ENCODE measurements at places on chromosomes 5 and 9.

DNA sequence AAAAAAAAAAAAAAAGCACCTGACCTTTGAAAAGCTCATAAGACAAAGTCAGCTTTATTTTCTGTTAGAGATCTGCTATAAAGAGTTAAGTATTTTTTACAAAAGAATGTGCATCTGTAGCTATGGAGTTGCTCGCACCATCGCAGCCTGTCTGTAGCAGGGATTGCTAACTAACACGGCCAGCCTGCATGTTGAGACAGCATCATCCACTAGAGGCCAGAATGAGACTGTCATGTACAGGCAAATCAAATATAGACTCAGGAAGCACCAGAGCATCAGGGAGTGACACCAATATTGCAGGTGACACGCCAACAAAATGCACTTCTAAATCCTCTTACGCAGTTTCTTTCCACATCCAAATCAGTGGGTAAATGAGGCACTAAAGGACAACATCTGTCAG lies 136.3 kb upstream of the RASEF start:
- no peak for DNase-seq

- no peak for DNase-seq
Measured at GRCh38 chr5:158422653-158423515, 563.9 kb upstream of the CLINT1 start.

DNA sequence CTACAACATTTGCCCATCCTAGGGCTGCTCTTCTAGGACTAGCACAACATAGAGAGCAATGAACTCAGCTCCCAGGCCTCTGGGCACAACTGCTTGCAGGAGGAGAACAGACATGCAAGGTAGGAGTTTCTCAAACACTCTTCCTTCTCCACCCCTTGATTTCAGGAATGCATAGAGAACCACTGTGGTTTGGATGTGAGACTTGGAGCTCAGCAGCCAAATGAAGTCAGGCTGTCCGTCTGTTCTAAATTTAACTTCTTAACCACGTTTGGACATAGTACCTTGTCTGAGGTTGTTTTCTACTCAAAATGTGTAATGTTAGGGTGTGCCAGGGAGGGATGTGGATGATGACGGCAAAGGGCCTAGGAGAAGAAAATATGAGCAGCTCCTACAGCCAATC lies 515.1 kb upstream of the TNC start:
- DNase-seq, result no peak

GRCh38 chr9:36091026-36091953 lies 45.2 kb upstream of the GLIPR2 start:
- no peak for DNase-seq

DNA sequence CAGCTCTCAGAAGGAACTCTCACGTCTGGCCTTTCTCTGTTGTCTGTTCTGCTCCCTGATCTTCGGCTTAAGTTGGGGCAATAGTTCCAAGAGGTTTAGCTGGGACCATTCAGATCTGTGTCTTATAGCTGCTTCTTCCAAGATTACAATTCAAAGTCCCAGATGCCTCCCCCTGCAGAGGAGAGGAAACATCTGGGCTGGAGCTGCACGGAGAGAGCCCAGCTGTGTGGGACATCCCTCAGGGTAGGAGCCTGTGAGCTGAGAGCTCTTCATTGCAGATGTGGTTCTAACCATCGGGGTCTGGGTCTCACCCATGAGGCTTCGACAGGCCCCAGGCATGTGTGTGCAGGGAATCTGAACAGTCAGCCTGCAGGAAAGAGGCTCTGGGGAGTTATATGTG lies 9.0 kb upstream of the PHF19 start:
- no peak for DNase-seq

GRCh38 chr9:112112519-112112918 lies 62.6 kb downstream of the SUSD1 start:
- DNase-seq, result no peak

GRCh38 chr5:108818613-108819272 lies 71.0 kb downstream of the FER start:
- no peak for DNase-seq

GRCh38 chr9:4854265-4854590 lies 61.5 kb downstream of the RCL1 start:
- DNase-seq, result no peak

DNA sequence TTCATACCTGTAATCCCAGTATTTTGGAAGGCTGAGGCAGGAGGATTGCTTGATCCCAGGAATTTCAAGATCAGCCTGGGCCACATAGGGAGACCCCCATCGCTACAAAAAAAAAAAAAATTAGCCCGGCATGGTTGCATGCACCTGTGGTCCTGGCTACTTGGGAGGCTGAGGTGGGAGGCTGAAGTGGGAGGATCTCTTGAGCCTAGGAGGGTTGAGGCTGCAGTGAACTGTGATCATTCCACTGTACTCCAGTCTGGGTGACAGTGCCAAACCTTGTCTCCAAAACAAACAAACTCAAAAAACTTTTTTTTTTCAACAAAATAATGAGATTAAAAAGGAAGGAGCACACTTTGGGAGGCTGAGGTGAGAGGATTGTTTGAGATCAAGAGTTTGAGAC lies 14.2 kb downstream of the KIAA1958 start:
- no peak for DNase-seq

DNA sequence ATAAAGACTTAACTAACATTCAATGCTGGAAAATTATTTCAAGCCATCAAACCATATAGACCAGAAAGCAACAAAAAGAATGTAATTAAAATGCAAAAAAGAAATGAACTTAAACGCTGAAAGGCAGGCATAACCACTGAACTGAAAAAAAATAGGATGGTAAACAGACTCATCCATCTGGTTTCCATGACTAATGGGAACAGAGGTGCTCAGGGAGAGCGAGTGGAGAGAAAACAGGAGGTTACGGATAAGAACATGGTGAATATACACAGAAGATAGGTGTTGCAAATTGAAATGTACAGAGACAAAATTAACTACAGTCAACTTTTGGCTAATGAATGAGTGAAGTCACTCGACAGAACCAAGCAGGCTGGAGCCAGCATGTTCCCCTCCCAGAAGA lies 43.5 kb upstream of the RNF38 start:
- no peak for DNase-seq

DNA sequence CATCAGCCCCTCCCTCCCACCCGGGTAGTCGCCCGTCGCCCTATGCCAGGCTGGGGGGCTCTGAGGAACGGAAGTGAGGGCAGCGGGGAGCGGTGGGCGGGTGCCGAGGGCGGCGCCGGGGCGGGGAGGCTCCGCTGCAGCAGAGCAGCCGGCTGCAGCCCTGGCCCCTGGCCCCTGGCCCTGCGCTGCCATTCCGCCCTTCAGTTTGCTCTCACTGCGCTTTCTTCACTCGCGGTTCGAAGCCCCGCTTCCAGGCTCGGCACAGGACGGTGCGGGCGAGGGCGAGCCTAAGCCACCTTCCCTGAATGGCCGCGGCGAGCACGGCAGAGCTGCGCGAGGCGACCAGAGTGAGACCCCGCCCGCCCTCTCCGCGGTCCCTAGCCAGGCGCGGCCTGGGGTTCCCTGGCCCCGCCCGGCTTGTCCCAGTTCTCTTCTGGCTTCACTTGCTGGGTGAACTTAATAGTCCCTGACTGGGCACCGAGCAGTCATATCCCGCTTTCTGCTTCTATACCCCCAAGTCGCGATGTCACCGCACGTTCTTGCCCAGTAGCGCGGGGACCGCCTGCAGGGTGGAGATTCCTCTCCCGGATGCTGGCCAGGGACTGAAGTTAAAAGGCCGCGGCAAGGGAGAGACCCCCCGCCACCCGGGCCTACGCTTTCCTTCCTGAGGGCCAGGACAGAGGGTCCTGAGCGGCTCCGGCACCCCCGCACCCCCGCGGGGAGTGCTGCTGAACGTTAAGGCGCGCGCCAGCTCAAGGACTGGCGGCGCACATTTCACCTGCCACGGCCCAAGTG lies 623 bp upstream of the TRIM36 start:
- no peak for DNase-seq

DNA sequence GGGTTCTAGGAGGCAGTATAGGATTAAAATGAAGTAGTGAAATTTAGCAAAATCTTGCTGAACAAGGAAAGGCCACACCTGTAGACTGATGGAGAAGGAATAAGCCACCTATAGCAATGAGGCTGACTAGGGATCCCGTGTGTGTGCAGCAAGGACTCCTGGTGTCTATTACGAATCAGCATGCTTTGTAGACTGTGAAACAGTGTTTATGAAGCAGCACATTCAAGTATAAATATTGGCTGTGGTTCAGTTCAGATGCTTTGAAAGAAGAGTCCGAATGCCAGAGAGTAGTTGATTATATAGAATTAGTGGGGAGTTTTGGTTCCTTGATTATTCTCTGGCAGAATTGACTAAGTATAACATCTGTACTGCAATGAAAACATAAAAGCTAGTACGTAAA lies 41.8 kb downstream of the CAST start:
- DNase-seq, result no peak

DNA sequence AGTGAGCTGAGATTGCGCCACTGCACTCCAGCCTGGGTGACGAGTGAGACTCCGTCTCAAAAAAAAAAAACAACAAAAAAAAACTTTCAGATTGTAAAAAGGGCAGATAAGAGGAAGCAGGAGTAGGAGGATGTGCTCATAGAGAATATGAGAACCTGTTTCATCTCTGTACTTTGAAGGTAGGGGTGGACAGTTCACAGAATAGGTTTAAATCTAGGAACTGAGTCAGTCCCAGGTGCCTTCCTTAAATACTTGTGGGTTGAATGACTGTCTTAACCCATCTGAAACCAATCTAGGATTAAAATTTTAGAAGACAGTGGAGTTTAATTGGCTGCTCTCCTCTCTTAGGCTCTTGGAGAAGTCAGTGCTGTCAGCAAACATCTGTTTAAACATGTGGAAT lies 12.4 kb downstream of the POLK start:
- DNase-seq, result no peak

DNA sequence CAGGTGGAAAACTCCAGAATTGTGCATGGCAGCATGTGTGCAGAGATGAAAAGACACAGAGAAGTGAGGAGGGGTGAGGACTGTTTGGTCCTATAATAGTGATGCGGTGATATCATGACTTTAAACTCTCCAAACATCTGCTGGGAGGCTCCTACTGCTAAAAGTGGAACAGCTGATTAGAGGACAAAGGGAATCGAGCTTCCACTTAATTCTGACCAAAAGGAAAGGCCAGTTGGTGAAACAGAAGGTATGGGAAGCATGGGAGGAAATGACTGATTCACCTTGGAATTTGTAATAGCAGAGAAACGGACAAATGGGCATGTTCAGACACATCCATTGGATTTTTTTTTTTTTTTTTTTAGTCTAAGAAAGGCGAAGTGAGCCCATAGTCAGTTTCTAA lies 67.5 kb upstream of the MAMDC2 start:
- no peak for DNase-seq

DNA sequence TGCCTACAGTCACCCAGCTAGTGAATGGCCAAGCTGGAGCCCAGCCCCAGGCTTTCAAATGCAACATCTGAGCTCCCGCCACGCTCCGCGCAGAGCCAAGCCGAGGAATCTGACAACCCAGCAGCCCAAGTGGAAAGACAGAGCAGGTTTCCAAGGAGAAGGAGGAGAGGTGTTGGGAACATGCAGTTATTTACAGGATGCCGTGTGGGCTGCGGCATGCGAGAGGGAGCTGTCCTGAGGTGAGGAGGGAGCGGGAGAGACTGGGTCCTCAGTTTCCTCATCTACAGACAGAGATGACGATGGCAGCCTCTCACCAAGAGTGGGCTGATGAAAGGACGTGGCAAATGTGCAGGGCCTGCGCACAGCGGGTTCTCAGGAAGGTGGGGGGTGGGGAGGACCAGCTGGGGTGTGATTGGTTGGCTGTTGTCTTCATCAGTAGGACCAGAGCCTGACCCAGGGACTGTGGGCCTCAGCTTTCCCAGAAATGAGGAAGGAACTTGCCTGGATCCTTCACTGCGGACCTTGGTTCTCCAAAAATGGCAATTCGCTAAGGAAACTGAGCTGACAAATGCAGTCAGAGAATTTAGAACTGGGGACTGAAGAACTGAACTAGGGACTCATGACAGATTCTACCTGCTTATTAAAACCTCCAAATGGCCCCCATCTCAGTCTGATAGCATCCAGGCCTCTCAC lies 14.8 kb upstream of the CPLX2 start:
- DNase-seq, result no peak

DNA sequence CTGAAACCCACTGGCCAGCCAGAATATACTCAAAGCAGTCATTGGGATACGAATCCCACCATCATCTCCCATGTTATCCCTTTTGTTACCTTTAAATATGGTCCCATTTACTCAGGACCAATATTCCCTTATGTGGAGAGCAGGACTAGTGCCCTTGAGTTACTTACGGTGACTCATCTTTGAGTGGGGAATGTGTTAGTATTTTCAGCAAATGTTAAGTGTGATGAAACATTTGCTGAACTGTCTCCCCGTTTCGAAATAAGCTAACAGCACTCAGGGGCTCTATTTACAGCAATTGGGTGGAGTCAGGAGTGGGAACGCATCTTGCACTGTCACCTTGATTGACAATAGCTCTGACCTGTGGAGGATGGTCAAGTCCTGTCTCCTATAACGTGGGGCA lies 67.4 kb downstream of the CTSL start:
- no peak for DNase-seq

DNA sequence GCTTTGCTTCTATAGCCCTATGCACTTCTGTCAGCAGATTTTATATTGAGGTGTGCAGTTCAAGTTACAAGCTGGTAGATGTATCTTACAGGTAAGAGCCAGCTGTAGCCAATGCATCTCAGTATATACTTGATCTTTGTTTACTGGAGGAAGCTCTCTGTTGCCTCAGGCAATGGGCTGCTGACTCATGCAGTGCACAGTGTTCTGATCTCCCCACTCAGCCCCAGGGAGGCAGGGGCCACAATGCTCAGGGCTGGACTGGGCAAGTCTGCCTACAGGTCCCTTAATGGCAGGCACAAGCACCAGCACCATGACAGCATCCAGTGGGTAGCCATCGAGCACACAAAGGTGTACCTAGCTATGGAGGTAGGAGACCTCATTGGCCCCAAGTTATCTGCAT lies 178.8 kb upstream of the CDH10 start:
- no peak for DNase-seq

DNA sequence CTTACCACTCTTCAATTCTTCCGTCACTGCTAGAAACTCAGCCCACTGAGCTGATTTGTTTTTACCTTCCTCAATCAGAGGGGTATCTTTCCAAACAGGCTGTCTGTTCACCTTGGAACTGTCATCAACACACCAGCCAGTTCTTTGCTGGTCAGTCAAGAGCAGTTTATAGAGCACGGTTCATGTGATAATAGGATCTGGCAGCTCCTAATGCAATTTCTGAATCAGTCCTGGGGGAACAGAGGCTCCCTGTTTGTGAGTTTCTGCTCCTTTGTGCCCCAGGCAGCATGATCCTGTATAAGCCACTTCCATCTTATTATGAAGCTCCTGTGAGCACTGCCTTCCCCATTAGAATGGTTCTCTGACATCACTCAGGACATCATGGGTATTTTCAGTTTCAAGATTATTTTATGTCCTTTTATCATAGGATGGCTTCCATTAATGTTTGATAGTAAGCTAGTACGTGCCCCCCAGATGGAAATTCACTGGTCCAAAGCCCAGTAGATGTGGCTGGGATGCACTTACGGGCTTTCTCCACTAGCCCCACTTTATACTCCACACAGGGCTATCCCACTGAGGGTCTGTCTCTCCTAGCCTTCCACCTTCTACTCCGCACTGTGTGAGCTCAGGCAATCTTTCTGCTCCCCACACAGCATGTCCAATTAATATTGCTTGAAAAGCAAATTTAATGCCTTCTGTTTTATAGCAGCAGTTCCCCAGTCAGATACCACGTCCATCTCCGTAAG lies 85.5 kb upstream of the SPIN1 start:
- DNase-seq, result no peak

Measured in CD4-positive, alpha-beta T cell treated with Interleukin-4 for 1 hour (primary cell).